Amniotic stem cell (primary cell): ENCODE measurements at places on chromosomes 1 and 21.

DNA sequence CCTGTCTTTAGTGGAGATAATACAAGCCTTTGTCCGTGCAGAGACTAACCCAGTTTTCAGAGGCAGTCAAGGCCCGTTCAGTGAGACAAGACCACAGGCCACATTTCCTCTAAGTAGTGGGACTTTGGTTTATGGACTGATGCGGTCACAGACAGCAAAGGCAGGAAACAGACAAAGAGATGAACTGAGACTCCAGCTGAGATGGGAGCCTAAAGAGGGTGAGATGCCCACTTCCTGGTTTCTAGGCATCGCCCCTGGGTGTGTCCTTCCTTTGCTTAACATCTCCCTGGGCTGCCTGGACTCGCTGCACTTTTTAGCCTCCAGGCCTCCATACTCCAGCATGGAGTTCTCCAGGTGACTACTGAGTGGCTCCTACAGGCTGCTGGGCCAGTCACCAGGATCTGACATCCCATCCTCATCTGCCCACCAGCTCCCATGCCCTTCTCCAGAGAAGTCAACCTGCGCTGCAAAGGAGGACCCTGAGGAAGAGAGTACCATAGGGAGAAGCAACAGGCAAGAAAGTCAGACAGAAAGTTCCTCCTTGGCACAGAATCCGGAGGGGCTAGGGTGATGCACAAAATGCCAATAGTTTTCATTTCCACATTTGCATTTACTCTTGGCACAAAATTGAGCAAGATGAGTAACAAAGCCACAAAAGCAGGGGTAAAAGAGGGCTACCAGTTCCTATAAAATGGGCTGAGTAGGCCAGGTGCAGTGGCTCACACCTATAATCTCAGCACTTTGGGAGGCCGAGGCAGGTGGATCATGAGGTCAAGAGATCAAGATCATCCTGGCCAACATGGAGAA lies 15.1 kb downstream of the THEMIS2 start:
- no peak for DNase-seq

DNA sequence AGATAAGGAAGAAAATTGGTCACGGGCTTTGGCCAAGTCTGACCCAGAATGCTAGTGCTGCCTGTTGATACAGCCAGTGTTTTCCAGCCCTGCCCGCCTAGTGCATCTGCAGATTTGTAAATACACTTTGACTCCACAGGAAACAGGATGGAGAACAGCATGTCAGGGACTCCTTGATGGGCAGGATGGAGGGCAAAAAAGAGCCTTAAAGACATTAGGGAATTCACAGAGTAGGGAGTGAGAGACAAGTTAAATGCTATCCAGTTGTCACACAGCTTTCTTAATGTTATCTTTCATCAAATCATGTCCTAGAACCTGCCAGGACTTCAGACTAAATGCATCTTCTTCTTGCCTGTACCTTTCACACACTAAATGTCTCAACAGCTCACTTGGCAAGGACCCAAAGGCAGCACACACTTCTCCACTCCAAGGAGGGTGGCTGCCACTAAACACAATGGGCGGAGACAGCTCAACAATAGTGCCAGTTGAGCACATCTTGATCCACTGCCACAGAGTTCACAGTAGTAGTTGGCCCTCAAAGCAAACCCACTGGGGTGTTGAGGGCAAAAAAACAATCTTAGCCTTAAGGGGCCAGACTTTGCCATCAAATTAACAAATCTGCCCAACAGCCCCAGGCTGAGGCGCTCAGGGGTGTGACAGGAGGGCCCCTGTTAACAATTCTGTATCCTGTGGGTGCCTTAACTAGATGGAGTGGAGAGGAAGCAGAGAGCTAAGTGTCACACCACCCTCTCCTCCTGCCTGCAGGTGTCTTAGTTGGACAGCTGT lies 2.7 kb downstream of the HIVEP3 start:
- no peak for DNase-seq

GRCh38 chr1:2186901-2187300 lies 7.7 kb downstream of the FAAP20 start:
- no peak for DNase-seq

DNA sequence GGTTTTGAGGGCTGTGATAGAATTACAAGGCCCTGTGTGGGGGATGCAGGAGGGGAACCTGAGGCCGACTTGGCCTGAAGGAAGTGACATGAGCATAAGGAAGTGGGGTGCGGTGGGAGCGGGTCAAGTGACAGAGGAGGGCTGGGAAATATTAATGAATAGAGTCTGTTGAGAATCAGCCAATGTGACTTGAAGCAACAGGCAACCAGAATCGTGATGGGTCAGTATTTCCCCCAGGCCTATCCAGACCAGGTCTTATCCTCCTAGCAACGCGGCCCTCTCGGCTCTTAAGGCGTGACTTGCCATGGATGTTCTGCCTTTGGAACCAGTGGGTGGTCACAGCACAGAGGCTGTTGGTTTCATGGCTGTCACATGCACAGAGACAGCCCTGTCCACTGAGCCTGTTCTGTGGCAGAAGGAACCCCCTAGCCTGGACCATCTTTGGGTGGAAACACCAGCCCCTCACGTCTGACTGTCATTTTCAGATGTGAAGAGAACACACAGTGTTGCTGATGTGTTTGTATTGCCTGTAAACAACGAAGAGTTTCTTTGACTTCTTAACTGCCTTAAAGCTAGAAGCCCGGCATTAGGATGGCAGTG lies 468.8 kb downstream of the CAMTA1 start:
- DNase-seq, result no peak

- no peak for DNase-seq
Measured at GRCh38 chr1:40646315-40646714, 19.2 kb downstream of the RIMS3 start.

- no peak for DNase-seq
Measured at GRCh38 chr1:156499194-156499841, 1.3 kb downstream of the MEF2D start.

- no peak for DNase-seq
Measured at GRCh38 chr1:214843281-214843680, 239.3 kb upstream of the KCNK2 start.

DNA sequence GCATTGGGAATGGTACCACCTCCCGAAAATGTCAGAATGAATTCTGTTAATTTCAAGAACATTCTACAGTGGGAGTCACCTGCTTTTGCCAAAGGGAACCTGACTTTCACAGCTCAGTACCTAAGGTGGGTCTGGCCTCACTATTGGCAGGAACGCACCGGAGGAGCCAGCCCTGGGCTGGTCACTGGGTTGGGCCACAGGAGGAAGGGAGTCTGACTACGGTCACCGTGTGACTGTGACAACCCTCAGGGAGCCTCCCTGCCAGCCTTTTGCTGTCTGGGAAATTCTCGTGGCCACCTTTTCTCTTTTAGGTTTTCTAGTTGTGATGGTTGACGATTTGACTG lies 2.2 kb downstream of the IL10RB start:
- no peak for DNase-seq

DNA sequence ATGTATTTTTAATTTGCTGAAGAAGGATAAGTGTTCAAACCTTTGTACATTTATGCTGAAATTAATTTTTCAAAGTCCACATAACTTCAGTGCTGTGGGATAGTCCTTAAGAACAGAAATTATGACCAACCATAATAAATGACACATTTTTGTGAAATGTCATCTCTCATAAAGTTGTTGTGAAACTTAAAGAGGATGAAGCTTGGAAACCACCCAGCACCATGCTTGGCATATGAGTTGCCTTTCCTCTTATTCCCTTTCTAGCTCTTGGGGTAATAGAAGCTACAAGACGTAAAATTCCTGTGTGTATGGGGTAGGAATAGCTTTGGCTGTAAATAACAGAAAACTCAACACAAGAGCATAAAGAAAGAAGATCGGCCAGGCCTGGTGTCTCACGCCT lies 18.9 kb upstream of the USP24 start:
- no peak for DNase-seq
